ENCODE measurements at places on chromosomes 2 and 18.

DNA sequence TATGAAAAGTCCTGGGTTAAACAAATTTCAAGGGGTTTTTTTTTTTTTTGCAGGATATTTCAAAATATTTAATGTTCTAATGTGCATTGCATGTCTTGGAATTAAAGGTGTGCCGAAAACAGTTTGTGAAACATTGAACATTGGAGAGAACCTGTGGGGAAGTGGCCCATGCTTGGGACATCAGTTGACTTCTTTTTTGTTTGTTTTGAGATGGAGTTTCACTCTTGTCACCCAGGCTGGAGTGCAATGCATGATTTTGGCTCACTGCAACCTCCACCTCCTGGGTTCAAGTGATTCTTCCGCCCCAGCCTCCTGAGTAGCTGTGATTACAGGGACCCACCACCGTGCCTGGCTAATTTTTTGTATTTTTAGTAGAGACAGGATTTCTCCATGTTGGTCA, 71.0 kb upstream of the RAPH1 start:
- DNase-seq: no peak

DNA sequence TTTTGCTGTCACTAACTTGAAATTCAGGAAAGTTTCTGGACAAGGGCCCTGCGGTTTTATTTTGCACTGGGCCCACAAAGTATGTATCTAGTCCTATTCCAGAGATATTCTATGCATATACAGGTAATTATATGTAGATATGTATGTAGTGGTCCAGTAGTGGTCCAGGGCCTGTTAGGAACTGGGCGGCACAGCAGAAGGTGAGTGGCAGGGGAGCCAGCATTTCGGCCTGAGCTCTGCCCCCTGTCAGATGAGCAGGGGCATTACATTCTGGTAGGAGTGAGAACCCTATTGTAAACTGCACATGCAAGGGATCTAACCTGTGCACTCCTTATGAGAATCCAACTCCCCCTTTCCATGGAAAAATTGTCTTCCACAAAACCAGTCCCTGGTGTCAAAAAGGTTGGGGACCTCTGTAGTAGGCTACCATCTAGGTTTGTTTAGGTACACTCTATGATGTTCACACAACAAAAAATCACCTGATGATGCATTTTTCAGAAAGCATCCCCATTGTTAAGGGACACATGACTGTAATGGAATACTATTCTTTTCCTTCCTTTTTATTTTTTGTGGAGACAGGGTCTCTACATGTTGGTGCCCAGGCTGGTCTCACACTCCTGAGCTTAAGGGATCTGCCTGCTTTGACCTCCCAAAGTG, 2.8 kb upstream of the PPP4R3B start:
- no peak for DNase-seq

- DNase-seq: no peak
These were observed 17.9 kb upstream of the MSGN1 start for GRCh38 chr2:17798338-17798737.

GRCh38 chr2:99984799-99985515, 157.4 kb downstream of the AFF3 start:
- DNase-seq: no peak

DNA sequence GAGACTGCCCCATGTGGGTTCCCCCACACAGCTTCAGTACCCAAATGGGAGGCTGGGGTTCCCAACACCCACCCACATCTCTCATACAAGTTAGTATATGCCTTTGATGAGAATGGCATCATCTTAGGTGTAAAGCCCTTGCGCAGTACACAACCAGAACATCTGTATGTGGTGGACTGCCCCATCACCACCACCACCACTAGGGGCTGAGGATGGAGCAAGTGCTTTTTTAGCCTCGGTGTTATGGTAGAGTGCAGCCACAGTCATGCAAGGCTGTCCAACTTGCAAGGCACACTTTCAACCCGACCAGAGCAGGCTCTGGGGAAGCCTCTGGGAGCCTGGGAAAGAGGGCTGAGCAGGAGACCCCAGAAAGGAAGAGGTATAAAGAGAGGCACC, 241.2 kb downstream of the TFCP2L1 start:
- DNase-seq: no peak
